IMR-90 (cell line): ENCODE measurements at places on chromosomes 5 and 9. TPM values are rescaled to one million over a fixed set of nuclear protein-coding genes. Genes with fewer than 3 reads are reported as not detected.

GRCh38 chr5:136743052-136743451, 377.7 kb upstream of the TRPC7 start:
- no peak overlapping the region for H3K27ac ChIP-seq
- no peak overlapping the region for H3K4me3 ChIP-seq
- DNase-seq, result no peak
- H3K27me3 ChIP-seq, result no peaks in the 10 kb centered on the region

Gene FASTKD3
- total RNA-seq, result 12.7 and 19.7 TPM in 2 replicates

Gene PCDHGA7
- total RNA-seq, result 3.3 and 3.4 TPM in 2 replicates

GRCh38 chr5:137714946-137715345, 20.9 kb downstream of the KLHL3 start:
- no peak overlapping the region for H3K4me3 ChIP-seq
- H3K36me3 ChIP-seq, result no peaks in the 10 kb centered on the region
- no peak for DNase-seq
- no peaks in the 10 kb centered on the region for H3K27me3 ChIP-seq
- H3K27ac ChIP-seq, result no peak overlapping the region
- H3K4me1 ChIP-seq, result peaks cover 2% of the 10 kb centered on the region; the same call in 1 of the 2 replicates

DNA sequence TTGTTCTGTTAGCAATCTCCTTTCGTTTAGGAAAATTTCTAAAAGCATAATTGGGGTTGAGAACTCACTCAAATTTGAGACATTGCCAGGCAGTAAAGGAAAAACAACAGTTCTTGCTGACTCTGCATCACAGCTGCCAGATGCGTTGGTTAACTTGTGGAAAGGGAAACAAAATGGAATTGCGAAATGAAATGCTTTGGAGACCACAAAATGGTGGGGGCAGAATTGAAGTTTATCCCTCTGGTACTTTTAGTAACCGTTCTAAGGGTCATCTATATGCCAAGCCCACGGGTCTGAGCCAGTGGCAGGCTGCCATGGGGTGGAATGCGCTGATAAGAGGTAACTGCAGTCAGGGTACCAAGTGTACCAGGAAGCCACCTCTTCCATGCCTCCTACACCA, 28.6 kb upstream of the SELENOP start:
- H3K27me3 ChIP-seq, result no peaks in the 10 kb centered on the region
- DNase-seq, result peak; percentile 58
- peak overlapping the region; percentile 48; the same call in 1 of the 2 replicates for H3K27ac ChIP-seq
- no peak overlapping the region for H3K4me3 ChIP-seq
- H3K36me3 ChIP-seq, result no peaks in the 10 kb centered on the region

DNA sequence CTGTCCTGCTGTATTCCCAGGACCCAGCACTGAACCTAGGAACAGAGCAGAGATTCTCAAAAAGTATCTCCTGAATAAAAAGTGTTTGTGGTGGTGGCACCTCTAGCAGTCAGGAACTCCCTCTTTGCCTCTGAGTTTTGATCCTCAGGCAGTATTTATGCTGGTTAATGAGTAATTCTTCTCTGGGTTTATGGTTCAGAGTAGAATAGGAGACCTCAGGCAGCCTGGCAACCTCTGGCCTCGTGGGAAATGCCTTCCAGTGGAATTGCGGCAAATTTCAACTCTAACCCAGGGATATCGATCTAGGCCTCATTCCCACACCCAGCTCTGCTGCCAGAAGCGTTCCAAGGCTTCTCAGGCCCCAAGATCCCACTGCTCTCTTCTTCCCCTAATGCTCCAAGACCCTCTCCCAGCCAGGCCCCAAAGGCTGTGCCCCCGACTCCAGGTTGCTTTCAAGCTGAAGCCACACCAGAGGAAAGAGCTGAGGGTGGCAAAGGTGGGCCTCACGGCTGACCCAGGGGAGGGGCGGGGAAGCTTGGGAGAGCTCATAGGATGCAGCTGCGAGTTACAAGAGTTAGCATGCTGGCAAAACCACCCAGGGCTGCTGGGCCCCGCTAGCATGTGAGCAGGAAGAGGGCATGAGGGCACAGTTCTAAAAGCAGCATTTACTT, 10.9 kb upstream of the HDHD3 start:
- H3K27ac ChIP-seq, result no peak overlapping the region
- H3K4me1 ChIP-seq, result no peaks in the 10 kb centered on the region
- no peak for DNase-seq
- H3K36me3 ChIP-seq, result peaks cover 44% of the 10 kb centered on the region

GRCh38 chr5:10857338-10857733, 96.3 kb upstream of the DAP start:
- H3K36me3 ChIP-seq, result no peaks in the 10 kb centered on the region
- H3K27ac ChIP-seq, result no peak overlapping the region
- H3K4me1 ChIP-seq, result peaks cover 18% of the 10 kb centered on the region
- H3K27me3 ChIP-seq, result no peaks in the 10 kb centered on the region
- H3K4me3 ChIP-seq, result no peak overlapping the region
- no peak for DNase-seq

Gene ENTPD2
- not detected in 2 replicates for total RNA-seq

- DNase-seq, result no peak
- no peak overlapping the region for H3K27ac ChIP-seq
- peaks cover 26% of the 10 kb centered on the region for H3K27me3 ChIP-seq
- H3K4me1 ChIP-seq, result no peaks in the 10 kb centered on the region
- H3K4me3 ChIP-seq, result no peak overlapping the region
- H3K36me3 ChIP-seq, result no peaks in the 10 kb centered on the region
These were observed 37.6 kb upstream of the GGTA1 start for GRCh38 chr9:121537283-121537682.

GRCh38 chr5:179880848-179881590, 22.4 kb upstream of the MRNIP start:
- H3K27me3 ChIP-seq, result no peaks in the 10 kb centered on the region
- no peak overlapping the region for H3K4me3 ChIP-seq
- no peaks in the 10 kb centered on the region for H3K4me1 ChIP-seq
- no peak for DNase-seq
- H3K27ac ChIP-seq, result no peak overlapping the region
- peaks cover 57% of the 10 kb centered on the region for H3K36me3 ChIP-seq

GRCh38 chr9:27041746-27042145, 36.3 kb upstream of the LRRC19 start:
- no peak for DNase-seq
- no peaks in the 10 kb centered on the region for H3K4me1 ChIP-seq

GRCh38 chr9:19430201-19430760, 21.5 kb downstream of the ACER2 start:
- H3K27me3 ChIP-seq, result no peaks in the 10 kb centered on the region
- no peaks in the 10 kb centered on the region for H3K36me3 ChIP-seq
- no peak for DNase-seq

GRCh38 chr5:113027015-113027414, 50.4 kb downstream of the DCP2 start:
- no peaks in the 10 kb centered on the region for H3K27me3 ChIP-seq
- no peak overlapping the region for H3K4me3 ChIP-seq
- peaks cover 31% of the 10 kb centered on the region for H3K36me3 ChIP-seq
- H3K27ac ChIP-seq, result no peak overlapping the region
- peaks cover 2% of the 10 kb centered on the region; the same call in 1 of the 2 replicates for H3K4me1 ChIP-seq

DNA sequence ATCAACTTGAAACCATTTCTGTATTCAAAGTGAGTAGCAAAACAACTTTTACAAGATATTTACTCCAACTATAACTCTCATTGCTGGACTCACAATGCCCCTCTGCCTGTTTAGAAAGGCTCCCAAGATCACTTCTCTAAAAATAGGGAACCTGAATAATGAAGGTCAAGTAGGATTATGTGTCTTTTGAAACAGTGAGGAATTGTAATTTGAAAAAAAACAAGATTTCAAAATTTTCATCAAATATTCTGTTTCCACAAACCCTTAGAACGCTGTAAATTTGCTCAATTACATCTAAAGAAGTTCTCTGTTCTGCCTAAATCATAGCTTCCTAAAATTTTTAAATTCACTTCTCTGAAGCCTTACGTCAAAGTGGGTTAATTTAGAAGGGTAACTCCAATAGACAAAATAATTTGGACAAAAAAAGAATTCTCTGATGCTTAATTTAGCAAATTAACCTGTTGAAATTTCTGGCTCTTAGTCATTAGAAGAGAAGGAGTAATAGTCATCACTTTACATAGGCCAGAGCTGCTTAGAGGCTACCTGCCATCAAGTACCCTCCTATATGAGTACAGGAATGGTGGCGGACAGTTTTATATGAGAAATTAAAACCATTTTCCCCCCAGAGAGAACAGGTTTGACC, 4.0 kb downstream of the ELL2 start:
- peaks cover 33% of the 10 kb centered on the region for H3K36me3 ChIP-seq
- peak overlapping the region; percentile 99 for H3K4me3 ChIP-seq
- H3K27me3 ChIP-seq, result no peaks in the 10 kb centered on the region
- DNase-seq, result no peak
- H3K27ac ChIP-seq, result no peak overlapping the region

DNA sequence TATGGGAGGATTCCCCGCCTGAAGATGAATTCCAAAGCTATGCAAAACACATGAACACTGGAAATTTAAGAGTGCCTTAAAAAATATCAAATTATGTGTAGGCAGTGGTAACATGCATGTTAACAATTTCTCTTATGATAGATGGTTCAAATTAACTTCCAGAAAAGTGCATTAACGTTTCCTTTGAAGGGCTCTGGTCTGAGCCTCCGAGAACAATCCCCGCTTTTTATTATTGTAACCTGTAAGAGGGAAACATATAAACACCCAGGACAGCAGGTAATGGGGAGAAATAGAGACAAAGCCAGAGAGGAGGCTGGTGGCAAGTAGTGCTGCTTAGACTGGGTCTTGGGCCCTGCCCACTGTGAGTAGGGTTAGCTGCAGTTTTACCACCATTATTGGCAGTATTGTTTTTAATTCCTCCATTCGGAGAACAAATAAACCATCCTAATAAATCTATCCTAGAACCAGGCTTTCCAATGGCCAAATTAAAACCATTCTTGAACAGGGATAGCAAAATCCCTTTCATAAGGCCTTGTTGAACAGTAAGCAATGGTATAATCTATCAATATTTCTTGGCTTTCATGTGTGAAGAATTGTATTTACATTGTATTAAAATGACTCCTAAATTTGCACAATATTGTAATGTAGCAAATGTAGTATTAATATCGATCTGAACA, 6.3 kb downstream of the NR2F1 start:
- peak overlapping the region; percentile 99 for H3K4me3 ChIP-seq
- H3K27ac ChIP-seq, result peak overlapping the region; percentile 99
- H3K36me3 ChIP-seq, result peaks cover 50% of the 10 kb centered on the region
- peaks cover 23% of the 10 kb centered on the region for H3K4me1 ChIP-seq
- H3K27me3 ChIP-seq, result no peaks in the 10 kb centered on the region
- no peak for DNase-seq

Gene CCDC187
- total RNA-seq, result not detected in 2 replicates

- peak; percentile 83 for DNase-seq
- 0 out of 2 replicates have a peak, but pooled peaks cover 2% of the 10 kb centered on the region for H3K4me1 ChIP-seq
- H3K36me3 ChIP-seq, result no peaks in the 10 kb centered on the region
- H3K27ac ChIP-seq, result no peak overlapping the region
- no peaks in the 10 kb centered on the region for H3K27me3 ChIP-seq
- H3K4me3 ChIP-seq, result no peak overlapping the region
These were observed 66.4 kb upstream of the PIK3R1 start for GRCh38 chr5:68149189-68149588.

- no peak for DNase-seq
- H3K27ac ChIP-seq, result no peak overlapping the region; the same call in 1 of the 2 replicates
These were observed 51.4 kb upstream of the DAB2IP start for GRCh38 chr9:121599872-121600585.

Gene MARCOL
- not detected in 2 replicates for total RNA-seq

Gene ANKRD55
- total RNA-seq, result 0.28 TPM in 1 of 2 replicates, not detected in the other
